Stimulated activated CD4-positive, alpha-beta T cell treated with anti-CD3 and anti-CD28 coated beads, Interleukin-1b, Interleukin-23, amount 100 ng/mL, for 1 hour (primary cell): ENCODE measurements at places on chromosomes 4 and X.

GRCh38 chr4:35541888-35542213, 702.5 kb downstream of the ARAP2 start:
- no peak for DNase-seq

GRCh38 chrX:20499763-20500162, 233.1 kb upstream of the RPS6KA3 start:
- DNase-seq, result no peak

GRCh38 chrX:13937370-13938050, 92.2 kb downstream of the GEMIN8 start:
- DNase-seq, result no peak

GRCh38 chrX:101550751-101551379, 518 bp downstream of the ARMCX1 start:
- DNase-seq, result no peak

GRCh38 chr4:71406459-71406963, 67.7 kb downstream of the SLC4A4 start:
- no peak for DNase-seq

GRCh38 chr4:67522851-67523671, 22.2 kb downstream of the CENPC start:
- DNase-seq, result no peak

DNA sequence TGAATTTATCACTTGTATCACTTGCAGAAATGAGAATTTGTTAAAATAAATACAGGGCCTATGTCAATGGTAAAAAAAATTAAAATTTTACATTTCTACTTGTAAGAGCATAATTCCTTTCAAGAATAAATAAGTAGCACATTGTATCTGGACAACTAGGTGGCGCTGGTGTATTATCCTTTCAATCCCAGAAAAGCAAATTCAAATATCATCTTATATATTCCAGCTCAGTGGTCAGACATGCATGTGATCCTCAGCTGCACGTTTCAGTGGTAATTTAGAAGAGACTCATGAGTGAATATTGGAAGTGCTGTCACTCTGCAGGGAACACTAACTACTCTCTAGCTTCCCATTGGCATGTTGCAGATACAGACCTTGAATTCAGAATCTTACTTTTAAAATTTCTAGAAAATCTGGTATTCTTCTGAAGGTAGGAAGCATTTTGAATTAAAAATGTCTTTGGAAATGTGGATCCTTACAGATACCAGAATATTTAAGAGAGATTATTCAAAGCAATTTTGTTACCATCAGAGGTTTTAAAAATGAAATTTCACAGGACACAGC, 1414.7 kb upstream of the TENM3 start:
- no peak for DNase-seq

- no peak for DNase-seq
These were observed 357.9 kb downstream of the UNC5C start for GRCh38 chr4:95190751-95191436.

- no peak for DNase-seq
These were observed 152.0 kb downstream of the IL15 start for GRCh38 chr4:141788169-141788915.

DNA sequence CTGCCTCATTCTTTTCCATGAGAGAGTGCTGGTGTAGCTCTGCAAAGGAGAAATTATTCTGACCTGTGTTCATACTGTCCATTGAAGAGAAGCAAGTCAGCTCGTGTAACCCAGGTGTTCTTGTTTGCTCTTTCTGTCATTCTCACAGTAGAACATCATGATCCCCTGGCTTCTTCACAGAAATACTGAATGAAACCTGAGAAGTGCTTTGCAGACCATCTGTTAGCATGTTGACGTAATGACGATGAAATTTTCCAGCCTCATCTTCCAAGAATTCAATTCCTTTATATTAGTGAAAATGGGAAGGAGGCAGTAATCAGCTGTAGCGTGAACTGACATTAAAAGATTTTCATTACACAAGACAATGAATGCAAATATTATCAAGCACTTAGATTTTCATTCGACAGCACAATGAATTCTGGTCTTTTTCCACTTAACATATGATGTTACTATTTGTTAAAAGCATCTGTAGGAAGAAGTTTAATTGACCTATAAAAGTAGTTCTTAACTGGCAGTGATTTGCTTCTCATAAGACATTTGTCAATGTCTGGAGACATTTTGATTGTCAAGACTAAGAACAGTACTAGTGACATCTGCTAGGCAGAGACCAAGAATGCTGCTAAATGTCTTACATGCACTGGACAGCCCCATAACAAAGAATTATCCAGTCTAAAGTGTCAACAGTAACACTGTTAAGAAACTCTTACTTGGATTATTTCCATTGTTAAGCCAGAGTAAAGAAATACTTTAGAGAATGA, 246.3 kb downstream of the BANK1 start:
- no peak for DNase-seq

DNA sequence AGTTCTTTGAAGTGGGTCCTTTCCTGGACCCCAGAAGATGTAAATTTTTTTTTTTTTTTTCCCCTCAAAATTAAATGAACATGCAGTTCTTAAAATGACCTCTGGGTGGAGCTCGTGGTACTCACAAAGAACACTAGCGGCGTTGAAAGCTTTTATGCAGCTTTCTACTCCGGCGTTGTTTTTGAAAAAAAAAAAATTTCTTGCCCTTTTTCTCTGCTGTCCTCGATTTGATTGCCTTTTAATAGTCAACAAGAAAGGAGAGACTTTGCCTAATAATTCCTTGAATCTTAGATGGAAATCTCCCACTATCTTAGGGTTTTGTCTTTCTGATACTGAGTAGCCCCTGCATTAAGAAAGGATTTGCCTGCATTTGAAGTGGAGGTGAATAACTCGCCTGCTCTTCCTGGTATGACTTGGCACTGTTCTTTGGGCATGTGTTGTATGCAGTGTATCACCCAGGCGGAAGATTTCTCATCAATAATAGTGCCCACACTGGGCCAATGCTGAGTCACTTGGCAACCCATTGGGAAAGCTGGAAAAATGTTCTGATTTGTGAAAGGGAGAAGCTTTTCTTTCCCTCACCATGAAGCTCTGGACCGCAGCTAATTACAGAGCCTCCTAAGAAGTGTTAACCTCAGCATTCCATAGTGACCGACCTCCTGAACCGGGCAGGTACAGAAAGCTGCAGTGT, 104.0 kb downstream of the PHEX start:
- no peak for DNase-seq

- no peak for DNase-seq
These were observed 27.5 kb downstream of the ARX start for GRCh38 chrX:24988314-24988713.

- no peak for DNase-seq
These were observed 99.2 kb downstream of the PDHA2 start for GRCh38 chr4:95939141-95939540.

DNA sequence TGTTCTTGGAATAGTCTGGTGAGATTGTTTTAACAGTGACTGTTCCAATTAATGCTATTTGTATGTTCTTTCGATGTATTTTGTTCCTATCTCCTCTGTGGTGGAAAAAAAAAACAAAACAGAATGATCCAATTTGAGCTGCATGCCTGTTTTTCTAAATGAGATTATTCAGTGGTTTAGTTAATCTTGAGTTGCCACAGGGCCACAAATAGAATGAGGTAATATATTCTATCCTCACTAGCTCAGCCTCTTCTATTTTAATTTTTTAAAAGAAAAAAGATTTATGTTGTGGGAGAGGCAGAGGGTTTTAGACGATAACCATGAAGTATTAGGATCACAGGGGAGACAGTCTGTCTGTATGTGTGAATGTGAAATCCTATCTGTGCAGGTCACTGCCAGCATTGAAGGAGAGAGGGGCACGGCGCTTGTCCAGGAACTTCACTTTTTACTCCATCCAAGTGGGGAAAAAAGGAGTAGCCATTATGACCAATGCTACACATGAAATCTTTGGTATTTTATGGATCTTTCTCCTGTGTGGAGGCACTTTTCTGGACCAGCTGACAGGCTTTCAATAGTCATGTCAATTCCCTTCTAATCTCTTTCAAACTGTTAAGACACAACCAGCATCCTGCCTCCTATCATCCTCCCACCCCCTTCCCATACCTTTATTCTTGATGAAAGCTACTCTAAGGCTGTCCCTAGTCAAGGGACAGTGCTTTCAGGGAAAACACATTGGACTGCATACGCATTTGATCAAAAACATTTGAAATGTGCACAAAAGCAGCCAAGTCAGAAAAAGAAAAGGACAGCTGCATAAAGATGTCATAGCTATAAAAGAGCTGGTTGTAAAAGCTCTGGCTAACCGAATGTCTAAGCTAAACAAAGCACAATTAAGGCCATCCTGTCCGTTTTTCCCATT, 1063.8 kb upstream of the INTU start:
- no peak for DNase-seq

DNA sequence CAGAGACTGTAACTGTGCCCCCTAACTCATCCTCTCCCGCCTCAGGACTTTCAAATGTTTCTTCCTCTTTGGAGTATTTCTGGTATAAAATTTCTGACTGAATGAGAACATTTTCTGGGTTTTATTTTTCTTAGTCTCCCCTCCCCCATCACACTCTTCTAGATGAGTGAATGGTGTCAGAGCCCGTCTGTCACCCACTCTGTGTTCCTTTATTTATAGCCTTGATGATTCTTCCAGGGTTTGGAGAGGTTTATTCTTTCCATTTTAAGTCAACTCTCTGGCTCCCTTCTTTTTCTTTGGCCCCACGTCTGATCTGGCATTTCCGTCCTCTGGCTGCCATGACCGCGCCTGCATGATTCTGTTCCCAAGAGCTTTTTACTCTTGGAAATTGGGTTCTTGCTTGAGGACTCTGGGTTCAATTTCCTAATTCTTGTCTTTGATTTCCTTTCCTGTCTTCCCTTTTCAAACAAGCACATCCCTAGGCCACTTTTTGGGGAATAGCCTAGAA, 128.8 kb downstream of the NSUN7 start:
- DNase-seq, result no peak

DNA sequence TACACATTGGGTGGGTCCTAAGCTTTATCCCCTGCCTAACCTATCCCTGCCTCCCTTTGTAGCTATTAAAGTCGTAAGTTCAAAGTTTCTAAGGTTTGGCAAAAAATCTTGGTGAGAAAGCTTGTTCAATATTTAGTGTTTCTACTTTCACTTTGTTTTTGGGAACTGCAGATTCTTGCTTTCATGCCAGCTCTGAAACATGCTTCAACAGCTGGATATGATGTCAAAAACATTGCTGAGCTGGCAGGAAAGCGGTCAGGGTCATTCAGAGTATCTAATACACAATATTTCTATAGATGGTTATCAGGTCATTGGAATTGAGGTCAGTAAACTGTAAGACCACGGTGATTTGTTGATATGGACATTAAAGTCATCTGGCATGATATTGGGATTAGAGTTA, 19.7 kb downstream of the CENPI start:
- DNase-seq, result no peak

- DNase-seq, result no peak
These were observed 9.9 kb downstream of the MED12 start for GRCh38 chrX:71128166-71128833.

GRCh38 chrX:1423215-1423614, 29.5 kb downstream of the ASMTL start:
- no peak for DNase-seq

DNA sequence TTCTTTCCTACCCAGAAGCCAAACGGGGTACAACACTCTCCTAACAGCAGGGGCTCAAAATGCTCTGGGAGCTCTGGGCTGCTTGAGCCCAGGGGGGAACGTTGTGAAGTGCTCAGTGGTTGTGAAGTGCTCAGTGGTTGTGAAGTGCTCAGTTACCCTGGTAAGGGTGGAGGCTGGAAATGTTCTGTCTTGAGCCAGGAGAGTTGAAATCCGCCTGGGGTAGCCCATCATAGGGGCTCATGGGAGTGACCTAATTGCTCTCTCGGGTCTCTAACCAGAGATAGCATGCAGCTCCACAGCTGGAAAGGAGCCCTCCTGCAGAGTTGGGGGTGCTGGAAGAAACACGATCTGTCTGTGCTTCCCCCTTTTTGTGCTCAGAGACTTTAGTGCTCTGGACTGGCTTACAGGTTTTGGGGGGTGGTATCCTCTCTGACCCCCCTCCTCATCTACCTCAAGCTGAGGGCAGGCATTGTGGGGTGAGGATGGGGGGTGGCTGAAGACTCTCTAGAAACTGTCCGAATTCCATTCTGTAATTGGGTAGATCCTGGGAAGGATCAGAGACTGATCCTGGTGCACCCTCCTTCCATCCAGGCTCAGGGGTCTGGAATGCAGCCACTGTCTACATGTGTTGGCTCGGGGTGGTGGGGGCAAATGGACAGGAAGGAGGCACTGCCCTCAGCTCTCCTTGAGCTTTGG, 2.7 kb downstream of the EFNB1 start:
- DNase-seq, result no peak

- no peak for DNase-seq
These were observed 319.6 kb upstream of the HS3ST1 start for GRCh38 chr4:11748164-11748872.
